ENCODE measurements at places on chromosomes 1 and 21.
A peak's percentile ranks its signal among the peaks of the same experiment; 100 is the strongest.

- DNase-seq = no peak
Observed at GRCh38 chr1:209603877-209604276, 20.4 kb downstream of the CAMK1G start.

DNA sequence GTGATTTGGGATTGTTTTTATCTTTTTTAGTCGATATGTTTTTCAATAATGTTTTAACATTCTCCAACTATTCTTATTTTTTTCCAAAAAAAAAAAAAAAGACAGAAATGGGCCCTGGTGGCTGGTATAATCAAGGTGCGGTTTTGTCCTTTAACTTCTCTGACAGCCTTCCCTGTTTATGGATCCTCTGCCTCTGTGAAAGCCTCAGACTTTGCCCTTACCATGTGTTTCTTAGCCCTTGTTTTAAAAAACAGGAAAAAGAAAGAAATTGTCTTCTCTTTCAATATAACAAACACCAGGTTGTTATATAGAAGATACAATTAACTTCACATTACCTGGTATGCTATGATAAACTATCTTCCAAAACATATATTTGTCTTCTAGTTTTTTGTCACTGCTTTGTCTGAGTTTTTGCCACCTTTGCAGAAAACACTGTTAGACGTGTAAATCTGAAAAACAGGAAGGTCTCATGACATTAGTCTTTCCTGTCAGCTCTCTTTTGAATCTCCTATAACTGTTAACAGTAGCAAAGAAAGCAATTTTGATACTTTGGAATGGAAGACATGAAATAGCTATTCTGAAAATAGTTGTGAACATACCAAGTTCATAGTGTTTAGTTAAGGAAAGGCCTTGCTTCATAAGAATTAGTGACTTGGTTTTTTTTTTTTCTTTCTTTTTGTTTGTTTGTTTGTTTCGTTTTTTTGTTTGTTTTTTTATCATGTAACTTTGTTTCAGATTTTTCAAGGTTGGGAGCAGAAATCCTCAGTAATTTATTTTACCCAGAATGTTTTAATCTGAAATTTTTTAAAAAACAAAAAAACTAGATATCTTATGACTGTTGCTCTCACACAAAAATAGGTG, 31.7 kb upstream of the CACYBP start:
- DNase-seq = no peak

DNA sequence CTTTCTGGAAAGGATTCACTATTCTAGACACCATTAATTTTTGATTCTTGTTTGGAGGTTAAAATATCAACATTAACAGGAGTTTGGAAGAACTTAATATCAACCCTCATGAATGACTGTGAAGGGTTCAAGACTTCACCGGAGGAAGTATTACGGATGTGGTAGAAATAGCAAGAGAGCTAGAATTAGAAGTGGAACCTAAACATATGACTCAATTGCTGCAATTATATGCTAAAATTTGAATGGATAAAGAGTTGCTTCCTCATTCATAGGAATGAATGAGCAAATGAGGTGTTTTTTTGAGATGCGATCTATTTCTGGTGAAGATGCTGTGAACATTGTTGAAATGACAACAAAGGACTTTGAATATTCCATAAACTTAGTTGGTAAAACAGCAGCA, 77.9 kb upstream of the TNFSF4 start:
- no peak for DNase-seq

DNA sequence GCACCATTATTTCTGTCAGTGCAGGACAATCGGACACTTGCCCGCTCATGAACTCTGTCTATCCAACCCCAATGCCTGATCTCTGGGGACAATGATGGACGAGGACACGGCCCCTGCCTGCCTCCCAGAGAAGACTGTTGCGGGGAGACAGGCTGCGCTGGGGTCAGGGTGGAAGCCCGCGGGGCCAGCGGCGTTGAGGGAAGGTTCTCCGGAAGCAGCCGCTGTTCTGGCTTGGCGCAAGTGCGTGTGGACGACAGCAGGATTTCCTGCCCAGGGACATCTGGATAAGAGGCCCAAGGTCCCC, 18.8 kb downstream of the RHBG start:
- no peak for DNase-seq

DNA sequence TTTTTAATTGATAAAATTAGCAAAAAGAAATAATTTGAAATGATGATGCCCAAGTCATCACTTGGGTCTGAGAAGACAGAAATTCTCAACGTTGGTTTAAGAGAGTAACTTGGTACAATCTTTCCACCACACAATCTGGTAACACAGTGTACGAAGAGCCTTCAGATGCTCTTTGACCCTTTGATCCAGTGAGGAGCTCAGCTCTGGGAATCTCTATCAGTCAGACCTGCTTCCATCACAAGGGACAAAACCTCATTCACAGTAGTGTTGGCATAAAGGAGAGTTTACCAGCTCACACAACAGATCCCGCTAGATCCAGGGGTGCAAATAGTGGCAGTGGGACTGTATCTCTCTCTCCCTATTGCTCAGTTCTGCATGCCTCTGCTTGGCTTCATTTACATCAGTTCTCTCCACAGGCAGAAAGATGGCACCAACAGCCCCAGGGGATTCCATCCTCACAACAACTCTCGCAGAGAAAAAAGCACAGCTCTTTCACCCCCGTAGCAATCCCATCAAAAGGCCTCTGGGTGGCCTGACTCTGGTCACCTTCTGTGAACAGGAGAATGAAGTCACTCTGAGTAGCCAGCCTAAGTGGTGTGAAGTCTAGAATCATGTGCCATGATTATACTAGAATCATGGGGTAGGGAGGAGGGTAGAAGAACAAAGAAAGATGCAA, 119.7 kb downstream of the ZNF281 start:
- no peak for DNase-seq

- no peak for DNase-seq
Observed at GRCh38 chr1:85220756-85221201, 20.0 kb upstream of the SYDE2 start.

GRCh38 chr1:76580206-76580605, 287.1 kb upstream of the ST6GALNAC5 start:
- no peak for DNase-seq

GRCh38 chr1:97245682-97246081, 524.1 kb downstream of the PTBP2 start:
- no peak for DNase-seq

GRCh38 chr1:215459136-215459535, 108.0 kb upstream of the KCTD3 start:
- no peak for DNase-seq

DNA sequence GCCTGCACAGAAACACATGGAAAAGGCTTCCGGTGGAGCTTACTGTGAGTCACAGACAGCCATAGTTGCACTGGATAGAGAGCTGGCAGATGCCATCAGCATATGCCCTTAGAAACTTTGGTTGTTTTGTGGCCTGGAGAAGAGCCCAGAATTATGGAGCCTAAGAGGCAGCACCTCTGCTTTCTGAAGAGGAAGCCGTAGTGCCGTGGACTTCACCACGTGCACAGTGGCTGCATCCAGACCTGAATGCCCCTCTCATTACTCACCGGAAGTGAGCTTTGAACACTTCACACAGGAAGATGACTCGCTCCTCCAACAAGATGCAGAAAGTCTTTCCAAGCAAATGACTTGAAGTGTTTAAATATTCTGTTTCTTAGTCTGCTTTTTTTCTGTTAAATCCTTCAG, 28.4 kb downstream of the JUN start:
- DNase-seq = peak; percentile 52

GRCh38 chr21:31371715-31372470, 27.8 kb upstream of the TIAM1 start:
- DNase-seq = no peak

GRCh38 chr1:7220007-7220406, 434.8 kb downstream of the CAMTA1 start:
- no peak for DNase-seq

DNA sequence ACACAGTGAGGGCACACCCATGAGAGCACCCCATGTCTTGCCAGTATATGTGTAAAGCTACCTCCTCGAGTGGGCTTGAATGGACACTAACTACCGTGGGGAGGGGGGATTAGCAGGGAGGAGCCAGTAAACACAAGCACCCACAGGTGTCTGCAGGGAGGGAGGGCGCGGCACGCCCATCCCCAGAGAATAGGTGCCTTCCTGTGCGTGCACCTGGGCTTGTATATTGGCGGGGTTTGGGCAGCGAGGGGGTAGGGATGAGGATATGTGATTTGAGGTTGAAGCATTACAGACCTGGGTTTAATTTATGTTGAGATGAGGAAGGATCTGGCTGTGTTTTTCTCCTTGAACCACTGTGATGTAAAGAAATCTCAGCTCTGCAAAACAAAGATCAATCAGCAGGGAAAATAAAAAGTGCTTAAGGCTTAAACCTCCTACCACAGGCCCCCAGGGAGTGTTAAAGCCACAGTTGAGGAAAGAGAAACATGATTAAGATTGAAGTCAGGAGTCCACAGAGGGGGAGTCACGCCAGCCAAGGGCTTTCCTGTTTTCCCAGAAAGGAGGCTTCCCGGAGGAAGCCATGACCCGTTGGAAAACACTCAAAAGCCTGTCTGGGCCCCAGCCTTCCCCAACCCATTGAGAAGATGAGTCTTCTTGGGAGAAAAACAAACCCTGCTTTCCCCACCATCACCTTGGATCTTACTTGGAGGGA, 80.0 kb downstream of the CAMK2N1 start:
- no peak for DNase-seq

DNA sequence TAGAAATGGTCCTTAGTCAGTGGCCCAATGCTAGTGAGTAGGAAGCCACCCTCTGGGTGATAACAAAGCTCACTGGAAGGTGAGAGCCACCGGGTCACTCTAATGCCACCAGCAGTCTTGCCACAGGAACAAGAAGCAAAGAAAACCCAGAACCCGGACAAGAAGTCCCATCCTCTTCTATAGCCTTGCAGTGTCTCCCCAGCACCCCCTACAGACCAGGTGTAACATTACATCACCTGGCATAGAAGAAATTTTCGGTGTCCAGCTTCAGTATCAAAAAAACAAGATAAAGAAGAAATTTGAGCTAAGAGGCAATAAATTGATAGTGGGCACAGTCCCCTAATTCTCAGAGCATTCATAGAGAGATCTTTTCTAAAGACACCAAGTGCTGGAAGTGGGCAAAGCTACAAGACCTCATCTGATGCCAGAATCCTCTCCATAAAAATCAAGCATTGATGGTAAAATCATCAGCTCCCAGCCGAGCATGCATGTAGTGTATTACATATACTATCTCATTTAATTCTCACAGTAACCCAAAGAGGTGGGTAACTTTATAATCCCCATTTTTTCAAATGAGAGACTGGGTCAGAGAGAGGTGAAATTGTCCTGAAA, 491.0 kb downstream of the MATN1 start:
- DNase-seq = no peak

- no peak for DNase-seq
Observed at GRCh38 chr1:22887491-22887890, 85.2 kb downstream of the LACTBL1 start.

DNA sequence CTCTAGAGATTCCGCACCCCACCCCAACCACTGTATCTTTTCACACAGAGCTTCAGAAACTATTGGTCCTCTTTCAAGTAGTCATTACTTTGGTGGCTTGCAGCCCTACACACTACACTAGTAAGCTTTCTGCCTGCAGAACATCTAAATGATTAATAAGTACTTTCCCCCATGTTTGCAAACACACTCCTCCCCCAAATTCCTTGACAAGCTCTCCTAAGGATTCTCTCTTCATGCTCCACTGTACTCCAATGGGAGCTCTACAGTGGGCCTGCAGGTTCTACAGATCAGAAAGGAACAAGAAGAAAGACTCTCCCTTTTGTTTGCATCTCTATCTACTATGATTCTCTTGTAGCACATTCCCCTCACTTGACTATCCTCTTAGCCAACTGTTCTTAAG, 16.3 kb upstream of the NUF2 start:
- no peak for DNase-seq

GRCh38 chr1:31985430-31985829, 28.2 kb upstream of the KHDRBS1 start:
- DNase-seq = no peak

GRCh38 chr1:91940496-91940895, 8.7 kb upstream of the BRDT start:
- DNase-seq = no peak
